ENCODE measurements at places on chromosomes 1 and 21.

DNA sequence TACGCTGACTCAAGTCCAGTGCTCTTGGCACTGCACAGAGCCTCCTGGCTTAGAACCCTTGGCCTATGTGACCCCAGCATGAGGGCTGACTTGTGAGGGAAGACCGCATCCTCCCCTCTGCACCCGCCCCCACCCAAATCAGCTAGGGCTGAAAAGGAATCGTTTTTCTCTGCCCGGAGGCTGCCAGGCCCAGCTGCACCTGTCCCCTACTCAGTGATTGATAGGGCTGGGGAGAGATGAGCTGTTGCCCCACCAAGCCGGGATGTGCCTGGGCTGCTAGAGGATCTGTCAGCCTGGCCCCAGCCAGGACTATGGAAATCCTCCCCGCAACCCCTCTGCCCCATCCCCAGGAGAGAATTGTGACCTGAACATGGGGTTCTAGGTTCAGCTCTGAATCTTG, 20.6 kb downstream of the MYOG start:
- DNase-seq, result no peak

- DNase-seq, result peak; percentile 82
Measured at GRCh38 chr1:22416555-22417454, 34.8 kb upstream of the ZBTB40 start.

DNA sequence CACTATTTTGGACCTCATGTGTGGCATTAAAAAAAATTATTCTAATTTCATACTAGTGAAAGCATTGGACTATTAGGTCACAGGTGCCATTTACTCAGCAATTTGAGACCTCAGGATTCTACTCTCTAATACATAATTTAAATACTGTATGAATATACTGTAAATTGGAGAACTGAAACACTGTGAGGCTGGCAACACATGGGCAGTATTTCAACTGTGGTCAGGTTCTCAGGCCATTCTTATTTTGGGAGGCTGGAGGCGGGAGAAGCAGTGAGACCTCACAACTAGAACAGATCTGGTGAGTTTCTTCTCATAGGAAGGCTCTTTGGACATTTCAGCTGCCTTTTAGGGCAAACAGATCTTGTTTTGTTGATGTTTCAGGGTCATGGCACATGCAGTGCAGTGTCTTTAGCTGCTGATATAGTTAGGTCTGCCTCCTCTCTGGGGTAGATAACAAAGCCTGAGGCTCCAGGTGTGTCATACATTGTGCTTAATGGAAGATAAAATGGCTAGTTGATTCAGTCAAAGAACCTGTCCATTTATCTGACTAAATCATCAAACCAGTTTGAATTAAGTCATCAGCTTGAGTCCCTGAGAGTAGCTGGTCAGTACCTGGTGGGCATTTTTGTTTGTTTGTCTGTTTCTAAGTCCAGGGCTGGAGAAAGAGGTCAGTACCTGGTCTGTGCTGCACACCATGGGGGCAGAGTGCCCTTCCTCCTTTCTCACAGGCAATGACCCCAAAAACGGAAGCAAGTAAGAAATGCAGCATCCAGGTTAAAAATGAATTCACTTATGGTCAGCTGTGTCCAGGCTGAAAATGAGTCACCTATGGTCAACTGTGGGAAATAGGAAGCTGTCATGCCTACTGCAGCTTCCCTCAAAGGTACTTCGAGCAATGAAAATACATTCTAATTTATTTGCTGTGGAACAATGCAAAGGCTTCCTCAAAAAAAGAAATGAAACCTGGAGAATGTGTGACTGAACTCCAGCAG, 216.2 kb downstream of the SDCCAG8 start:
- DNase-seq, result no peak

DNA sequence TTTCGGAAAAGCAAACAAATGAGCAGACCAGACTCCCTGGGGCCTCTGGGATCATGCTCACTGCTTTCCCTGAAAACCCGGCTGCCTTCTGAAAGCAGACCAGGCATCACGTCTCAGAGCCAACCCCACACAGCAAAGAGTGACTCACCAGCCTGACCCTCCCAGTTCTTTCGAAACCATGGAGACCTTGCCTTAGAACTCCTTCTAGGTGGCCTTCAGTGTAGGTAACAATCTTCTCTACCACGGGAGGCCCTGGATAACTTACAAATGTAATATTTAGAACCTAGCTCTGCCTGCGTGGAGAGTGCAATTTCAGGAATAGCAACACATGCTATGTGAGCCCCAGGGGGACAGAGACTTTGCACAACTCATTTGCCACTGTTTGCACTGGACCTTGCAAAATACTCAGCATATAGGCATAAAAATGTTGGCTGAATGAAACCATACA, 105.2 kb downstream of the SUSD4 start:
- DNase-seq, result peak; percentile 29

- no peak for DNase-seq
Measured at GRCh38 chr1:6979003-6979613, 193.9 kb downstream of the CAMTA1 start.

GRCh38 chr1:8848663-8849386, 29.7 kb downstream of the ENO1 start:
- peak; percentile 89 for DNase-seq

DNA sequence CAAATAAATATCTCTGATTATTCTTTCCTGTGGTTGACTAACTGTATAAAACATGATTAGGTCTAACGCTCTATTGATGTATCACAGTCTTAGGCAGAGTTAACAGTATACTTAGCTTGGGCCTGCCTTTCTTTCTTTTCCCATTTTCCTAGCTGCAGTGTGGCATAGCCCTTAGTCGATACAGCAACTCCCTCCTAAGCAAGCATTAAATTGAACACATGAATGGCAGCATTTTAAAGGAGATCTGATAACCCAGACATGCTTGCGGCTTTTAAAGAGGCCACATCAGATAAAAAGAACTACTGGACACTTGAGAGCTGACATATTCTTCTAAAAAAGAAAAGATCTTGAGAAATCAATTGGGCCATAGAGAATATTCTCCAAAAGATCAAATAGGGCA, 312.0 kb upstream of the TMPRSS15 start:
- no peak for DNase-seq

DNA sequence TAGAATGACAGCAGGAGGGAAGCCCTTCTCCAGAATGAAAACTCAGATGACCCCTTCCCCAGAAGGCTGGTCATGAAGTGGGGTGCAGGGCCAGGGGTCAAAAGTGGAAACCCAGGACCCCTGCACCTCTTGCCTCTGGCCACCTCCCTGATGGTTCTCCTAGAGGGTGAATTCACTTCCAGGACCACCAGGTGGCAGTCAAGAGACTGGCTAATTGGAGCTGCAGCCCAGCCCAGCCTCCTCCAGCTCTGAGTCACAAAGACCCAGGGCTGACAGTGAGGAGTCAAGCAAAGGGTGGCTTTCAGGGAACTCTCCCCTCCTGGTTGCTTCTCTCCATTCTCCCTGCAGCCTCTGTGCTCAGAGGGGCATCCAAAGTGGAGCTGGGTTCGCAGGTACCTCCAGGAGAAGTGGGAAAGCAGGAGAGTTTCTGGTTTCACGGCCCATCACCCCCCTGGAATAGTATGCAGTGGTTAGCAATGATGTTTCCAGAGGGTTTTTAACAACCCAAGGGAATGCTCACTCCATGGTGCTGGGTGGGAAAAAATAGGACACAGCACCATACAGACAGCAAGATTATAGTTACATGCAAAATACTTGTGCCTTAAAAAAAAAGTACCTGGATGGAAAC, 6.1 kb upstream of the EPHB2 start:
- DNase-seq, result peak; percentile 75

GRCh38 chr1:147080671-147081394, 91.4 kb downstream of the PRKAB2 start:
- DNase-seq, result no peak

DNA sequence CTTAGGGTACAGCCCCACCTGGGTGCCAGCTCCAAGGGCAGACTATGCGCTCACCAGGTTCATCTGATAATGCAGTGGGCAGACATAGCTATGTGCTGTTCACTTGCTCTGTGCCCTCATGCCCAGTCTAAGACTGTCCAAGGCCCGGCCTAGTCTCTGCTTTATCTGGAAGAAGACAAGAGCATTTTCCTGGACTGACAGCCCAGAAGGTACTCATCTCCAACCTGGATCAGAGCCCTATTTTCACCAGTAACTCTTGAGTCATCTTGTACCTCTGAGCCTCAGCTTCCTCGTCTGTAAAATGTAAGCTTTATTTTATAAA, 28.5 kb upstream of the LRRC8C start:
- no peak for DNase-seq

DNA sequence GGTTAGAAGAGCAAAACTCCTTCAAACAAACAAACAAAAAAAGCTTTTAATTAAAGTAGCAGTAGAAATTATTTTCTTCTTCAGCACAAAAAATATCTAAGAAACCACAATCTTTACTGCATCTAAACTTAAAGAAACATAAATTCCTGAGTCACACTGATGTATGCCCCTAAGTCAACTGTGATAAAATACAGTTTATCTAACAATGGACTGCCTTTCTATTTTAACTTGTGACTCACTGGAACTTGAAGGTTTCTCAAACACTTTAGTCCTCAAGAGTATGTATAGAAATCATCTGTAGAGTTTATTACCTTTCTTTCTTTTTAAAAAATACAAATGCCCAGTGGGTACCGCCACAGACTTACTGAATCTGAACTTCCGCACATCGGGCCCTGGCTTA, 86.2 kb downstream of the LBR start:
- no peak for DNase-seq

- DNase-seq, result no peak
Measured at GRCh38 chr1:215526147-215526845, 40.8 kb upstream of the KCTD3 start.

- no peak for DNase-seq
Measured at GRCh38 chr1:248421384-248421783, 18.5 kb downstream of the OR2T1 start.

DNA sequence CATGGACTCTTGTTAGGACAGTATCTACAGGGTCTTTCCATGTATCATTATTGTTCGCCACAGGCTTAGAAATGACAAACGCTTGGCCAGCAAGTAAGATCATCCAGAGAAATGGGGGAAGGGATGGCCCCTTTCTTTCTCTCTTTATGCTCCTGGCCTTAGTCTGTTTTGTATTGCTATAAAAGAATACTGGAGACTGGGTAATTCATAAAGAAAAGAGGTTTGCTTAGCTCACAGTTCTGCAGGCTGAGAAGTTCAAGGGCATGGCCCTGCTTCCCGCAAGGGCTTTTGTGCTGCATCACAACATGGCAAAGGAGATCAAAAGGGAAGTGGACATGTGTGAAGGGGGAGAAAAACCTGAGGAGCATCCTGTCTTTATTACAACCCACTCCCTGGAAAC, 41.0 kb downstream of the DNTTIP2 start:
- DNase-seq, result no peak

GRCh38 chr1:103416681-103417286, 108.7 kb upstream of the RNPC3 start:
- DNase-seq, result no peak

DNA sequence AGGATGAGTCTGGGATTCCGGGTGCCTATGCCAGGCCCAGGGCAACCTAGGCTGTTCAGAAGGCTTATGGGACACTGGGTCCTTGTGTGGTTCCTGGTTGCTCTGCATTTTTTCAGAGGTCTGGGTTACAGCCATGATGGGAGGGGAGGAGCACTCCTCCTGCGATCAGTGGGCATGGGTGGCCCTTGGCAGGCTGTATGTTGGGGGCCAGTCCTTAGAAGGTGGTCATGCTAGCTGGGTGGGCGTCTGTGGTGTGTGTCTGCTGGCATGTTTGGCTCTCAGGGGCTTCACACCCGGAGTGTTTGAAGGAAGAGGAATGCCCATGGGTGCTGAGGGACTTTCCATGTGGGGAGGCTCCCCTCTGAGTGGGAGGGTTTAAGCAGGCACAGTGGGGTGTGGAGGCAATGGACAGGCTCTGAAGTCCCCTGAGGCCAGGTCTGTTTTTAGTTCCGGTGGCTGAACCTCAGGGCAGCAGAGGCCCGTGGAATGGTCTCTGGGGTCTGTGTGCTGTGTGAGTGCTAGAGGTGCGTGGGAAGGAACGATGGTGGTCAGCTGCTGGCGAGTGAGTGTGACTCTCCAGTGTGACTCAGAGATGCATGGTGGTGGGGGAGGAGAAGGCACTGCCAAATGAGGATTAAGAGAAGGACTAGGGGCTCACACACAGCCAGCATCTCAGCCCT, 25.3 kb downstream of the CACNA1E start:
- no peak for DNase-seq

- no peak for DNase-seq
Measured at GRCh38 chr21:46161633-46162592, 6.5 kb upstream of the FTCD start.

DNA sequence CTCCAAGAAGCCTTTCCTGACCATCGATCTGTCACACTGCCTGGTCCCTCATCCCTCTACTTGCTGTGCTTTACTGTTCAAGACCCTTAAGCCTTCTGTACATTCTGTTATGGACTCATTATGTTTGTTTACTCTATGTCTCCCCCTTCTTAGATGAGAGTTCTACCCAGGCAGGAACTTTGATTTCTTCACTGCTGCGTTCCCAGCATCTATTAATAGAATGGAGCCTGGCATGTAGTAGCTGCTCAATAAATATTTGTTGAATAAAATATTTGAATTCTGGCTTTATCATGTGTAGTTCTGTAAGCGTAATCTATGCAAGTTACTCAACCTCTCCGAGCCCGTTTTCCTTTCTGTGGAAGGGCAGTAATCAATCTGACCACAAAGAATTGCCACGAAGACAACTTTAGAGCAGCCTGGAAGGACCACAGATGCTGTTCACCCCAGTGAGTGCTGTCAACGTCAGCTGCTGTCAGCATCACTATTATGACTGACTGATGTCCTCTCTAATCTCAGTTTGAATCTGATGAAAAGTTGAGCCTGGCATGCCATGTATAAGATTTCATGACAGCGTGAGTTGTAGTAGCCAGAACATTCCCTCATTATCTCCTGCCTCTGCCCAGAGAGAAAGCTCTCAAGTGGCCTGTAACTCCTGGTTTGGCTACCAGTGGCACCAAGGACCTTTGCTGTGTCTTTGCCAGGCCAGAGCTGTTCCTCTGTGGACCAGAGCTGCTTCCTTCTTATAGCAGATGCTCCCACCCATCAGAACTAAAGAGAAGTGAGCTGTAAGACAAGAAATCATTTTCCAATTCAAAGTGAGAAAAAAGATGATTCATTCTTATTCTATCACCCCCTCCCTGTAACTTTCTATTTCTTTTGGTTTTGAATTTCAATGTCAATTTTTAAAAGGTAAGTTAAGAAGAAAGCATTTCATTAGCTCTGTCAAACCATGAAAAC, 94.5 kb downstream of the PRDM2 start:
- no peak for DNase-seq

- DNase-seq, result no peak
Measured at GRCh38 chr1:8586438-8586837, 231.0 kb downstream of the RERE start.

DNA sequence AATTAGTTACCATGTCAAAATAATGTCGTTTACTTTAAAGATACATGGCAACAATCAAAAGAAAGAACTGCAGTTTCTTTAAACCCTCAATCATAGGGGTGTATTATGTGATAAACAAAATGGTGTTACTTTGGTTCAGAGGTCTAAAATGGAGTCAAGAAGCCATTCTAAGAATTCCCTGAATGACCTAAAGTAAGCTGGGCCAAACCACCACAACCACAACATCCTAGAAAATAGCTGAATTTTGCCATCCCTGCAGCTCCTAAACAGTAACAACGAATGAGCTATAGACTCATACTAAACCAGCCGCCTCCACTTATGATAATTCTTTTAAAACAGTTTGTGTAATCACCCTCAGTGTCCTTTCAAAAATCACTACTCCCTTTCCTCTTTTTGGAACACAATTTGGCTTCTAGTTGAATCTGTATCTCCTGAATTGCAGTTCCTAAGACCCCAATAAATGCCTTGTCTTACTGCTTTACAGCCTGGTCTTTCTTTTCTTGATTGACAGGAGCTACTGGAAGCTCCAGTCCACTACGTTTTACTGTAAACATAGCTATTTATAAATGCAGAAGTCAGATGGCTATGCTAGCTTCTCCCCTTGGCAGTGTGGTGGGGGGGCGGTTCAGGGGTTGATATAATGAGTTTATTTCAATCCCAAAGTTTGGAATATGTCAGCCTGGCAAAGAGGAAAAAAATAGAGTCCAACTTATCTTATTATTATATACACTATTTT, 84.3 kb downstream of the PLPPR4 start:
- DNase-seq, result no peak

All from liver (tissue), 10 donors.